GM20000 (cell line): ENCODE measurements at places on chromosomes 5 and 9.

GRCh38 chr5:132190161-132190817, 37.4 kb downstream of the P4HA2 start:
- DNase-seq: peak; percentile 55

- DNase-seq: no peak
These were observed 43.7 kb downstream of the ZNF366 start for GRCh38 chr5:72463449-72464052.

DNA sequence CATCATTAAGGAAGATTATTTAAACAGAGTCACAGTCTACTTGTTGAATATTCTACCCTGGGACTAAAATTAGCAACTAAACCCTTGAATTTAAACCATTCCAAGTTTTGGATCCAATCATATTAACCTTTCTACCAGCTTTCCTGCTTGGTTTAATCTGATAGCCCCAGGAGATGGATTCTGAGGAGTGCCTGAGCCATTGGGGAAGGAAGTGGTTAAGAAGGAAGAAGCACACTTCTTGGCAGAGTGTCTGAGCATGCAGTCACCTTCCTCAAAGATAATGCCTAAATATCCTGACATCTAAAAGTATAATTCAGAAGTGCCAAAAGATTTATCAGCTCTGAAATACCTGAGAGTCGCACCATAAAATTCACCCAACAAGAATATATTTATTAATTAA, 74.1 kb upstream of the SNCAIP start:
- DNase-seq: no peak

GRCh38 chr9:121133104-121133816, 58.5 kb downstream of the CNTRL start:
- DNase-seq: no peak

DNA sequence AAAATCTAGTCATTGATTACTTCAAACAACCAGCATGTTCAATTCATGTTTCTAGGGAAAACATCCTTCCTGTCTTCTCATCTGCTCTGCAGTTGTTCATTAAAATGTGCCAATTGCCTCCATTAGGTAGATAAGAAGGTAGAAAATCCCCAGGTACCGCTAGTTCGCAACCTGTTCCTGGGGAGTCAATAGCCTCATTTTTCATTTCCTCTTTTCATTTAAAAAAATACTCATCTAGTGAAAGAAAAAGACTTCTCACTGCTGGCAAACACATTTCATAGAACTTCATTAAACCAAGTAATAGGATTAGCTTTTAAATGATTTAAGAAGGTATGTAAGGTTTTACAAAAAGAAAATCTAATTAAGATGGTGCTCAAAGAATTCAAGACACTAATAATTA, 113.3 kb downstream of the MARCHF11 start:
- DNase-seq: no peak

DNA sequence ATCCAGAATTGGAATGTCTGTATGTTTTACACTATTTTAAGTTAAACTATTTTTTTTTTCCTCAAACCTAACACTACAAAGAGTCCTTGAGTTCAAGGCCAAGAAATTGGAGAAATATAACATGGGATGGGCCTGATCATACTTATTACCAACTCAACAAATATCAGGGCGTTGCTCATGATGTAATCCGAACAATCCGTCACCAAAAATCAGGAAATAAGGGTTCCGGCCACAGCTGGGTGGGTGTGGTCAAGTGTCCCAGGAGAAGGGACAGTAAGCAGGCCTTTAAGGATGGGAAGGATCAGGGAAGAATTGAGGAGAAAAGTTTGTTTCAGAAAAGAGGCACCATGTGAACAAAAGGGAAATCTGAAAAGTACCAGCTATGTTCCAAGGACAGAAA, 29.8 kb downstream of the MED27 start:
- no peak for DNase-seq

DNA sequence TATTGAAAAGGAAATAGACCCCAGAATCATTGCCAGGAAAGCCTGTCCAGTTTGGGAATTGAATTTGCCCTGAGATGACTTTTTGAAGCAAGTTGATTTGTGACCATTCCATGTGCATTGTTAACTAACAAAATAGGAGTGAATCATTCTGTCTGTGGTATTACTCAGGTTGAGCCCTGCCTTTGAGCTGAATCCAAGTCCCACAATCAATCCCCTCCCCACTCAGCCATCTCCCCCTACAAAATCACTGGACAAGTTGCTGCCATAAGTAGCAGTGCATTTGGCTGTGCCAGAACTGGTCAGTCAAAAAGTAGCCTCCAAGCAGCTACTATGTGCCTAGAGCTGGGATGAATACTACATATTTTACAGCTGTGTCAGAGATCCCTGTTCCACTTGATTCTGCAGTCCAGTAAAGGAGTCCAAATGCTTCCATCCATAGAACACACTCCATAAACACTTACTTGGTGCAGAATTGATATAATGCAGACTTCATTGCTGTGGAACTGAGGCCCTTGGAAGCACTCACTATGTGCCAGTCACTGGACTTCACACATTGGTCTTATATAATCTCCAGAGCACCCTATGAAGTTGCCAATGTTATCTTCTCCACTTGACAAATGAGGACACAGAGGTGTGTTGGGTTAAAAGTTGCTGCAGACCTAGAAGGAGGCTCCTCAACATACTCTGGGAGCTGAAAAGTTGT, 96.1 kb downstream of the ZNF462 start:
- no peak for DNase-seq

DNA sequence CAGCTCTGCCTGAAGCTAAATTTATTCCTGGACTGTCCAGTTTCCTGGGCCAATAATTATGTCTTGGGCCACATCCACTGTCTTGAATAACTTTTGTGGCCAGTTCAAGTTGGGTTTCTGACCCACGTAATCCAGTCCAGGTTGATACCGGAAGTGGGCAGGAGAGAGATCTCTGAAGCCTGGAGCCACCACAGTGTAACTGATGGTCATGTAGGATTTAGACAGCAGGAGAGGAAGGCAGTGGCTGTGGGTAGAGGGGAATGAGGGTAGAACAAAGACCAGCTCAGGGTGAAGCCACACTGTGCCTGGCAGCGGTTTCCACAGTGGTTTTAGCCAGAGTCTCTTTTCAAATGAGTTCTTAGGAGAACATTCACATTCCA, 30.2 kb downstream of the SH3PXD2B start:
- DNase-seq: no peak

DNA sequence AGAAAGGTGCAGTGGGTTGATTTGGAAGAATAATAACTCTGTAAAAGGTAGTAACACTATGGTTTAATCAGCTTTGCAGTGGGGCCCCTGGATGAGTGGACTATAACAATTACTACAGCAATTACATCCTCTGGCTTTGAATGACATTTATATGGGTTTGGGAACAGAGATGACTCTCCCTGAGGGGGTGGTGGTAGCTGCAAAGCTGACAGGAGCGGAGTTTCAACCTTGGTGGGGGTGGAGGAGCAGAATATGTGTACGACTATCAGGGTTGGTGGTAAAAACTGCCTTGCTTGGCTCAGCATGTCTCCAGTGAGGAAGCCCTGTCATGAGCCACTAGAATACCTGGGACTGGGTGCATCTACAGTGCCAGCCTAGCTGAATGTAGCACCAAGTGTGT, 28.3 kb upstream of the NR3C1 start:
- DNase-seq: no peak

DNA sequence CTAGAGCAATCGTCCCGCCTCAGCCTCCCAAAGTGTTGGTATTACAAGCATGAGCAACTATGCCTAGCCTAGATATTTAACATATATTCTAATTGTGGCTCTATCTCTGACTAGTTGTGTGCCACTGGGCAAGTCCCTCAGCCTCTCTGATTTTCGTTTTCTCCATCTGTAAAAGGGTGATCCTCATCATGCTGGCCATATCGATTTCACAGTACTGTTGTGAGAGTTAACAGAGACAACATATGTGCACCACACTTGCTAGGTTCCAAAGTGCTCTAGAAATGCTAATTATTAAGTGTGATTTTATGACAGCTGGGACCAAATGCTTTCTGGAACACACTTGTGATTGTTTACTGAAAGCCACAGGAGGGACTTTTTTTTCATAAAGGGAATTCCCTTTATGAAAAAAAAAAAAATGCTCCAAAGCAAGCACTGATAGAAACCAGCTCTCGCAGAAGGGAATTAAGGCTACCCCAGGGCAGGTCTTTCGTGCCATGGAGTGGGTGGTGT, 78.5 kb upstream of the EPB41L4B start:
- peak; percentile 59 for DNase-seq

- peak; percentile 29 for DNase-seq
These were observed at the start of gene LOX for GRCh38 chr5:122078116-122079110. TSS of gene LOX (minus strand) at chr5:122078259. CDS start at chr5:122077985, 274 bp downstream.
